Jurkat, Clone E6-1 (cell line): ENCODE measurements at places on chromosomes 5 and 9.

GRCh38 chr5:72454996-72455395, 52.2 kb downstream of the ZNF366 start:
- DNase-seq, result no peak

DNA sequence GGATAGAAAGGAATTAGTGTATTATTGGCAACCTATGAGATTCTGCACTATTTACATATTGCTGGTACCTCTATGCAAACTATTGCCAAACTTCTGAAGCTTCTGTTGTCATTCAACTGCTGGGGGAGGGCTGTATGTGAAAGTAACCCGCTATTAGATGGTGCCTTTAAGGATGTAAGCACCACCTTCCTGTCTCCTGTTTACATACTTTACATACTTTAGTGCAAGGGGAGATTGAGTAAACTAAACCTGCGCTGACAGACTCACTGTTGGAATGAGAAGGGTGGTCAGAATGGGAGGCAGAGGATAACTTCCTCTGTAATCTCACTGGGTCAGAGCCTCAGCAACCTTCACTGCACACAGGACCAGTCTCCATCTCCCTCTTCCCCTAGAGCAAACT, 123.8 kb downstream of the NR3C1 start:
- no peak for DNase-seq

GRCh38 chr9:34139477-34140146, 13.1 kb upstream of the DCAF12 start:
- DNase-seq, result no peak

- no peak for DNase-seq
Measured at GRCh38 chr5:126483156-126483555, 59.9 kb downstream of the GRAMD2B start.

DNA sequence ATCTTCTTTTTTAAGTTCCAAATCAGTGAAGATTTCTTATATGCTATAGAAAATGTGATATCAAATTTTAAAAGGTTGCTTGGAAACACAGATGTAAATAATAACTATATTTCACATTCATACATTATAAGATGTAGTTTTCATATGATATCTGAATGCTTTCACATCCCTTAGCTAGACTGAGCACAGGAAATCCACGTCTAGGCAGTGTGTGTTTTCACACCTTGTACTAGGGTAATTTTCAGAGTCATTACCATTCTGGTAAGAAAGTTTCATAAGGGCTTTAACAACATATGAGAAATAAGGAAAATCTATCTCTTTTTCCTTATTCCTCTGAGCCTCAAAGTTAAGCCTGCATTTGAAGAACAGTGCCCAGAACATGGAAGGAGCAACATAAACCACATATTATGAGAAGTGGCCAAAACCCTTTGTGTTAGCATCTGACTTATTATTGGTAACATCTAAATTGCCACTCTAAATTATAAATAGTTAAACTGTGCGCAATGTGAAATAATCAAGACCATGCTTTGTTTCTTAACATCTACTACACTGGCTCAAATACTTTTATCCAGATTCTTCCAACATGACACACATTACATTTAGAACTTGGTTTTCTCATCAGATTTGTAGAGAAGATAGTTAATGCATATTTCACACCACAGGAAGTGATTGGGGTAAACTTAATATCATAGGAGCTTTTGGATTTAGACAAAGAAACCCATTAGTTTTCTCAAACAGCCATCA, 113.3 kb downstream of the PPP2R2B start:
- no peak for DNase-seq

DNA sequence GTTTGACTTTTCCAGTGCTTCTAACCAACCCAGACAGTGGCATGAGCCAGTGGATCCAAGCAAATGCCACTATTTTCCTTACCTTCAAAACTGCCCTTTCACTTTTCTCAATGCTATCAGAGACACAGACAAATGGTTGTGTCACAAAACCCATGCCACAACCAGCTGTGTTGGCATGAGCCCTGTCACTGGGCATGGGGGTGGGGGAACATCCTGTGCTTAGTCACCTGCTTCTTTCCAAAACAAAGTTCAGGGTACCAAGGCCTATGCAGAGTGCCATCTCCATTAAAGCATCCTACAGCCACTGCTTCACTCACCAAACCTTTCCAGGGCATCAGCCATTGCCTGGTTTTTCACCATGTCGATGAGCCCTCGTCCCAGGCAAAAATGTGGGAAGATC, 30.1 kb downstream of the NIPSNAP3B start:
- peak; percentile 16 for DNase-seq

DNA sequence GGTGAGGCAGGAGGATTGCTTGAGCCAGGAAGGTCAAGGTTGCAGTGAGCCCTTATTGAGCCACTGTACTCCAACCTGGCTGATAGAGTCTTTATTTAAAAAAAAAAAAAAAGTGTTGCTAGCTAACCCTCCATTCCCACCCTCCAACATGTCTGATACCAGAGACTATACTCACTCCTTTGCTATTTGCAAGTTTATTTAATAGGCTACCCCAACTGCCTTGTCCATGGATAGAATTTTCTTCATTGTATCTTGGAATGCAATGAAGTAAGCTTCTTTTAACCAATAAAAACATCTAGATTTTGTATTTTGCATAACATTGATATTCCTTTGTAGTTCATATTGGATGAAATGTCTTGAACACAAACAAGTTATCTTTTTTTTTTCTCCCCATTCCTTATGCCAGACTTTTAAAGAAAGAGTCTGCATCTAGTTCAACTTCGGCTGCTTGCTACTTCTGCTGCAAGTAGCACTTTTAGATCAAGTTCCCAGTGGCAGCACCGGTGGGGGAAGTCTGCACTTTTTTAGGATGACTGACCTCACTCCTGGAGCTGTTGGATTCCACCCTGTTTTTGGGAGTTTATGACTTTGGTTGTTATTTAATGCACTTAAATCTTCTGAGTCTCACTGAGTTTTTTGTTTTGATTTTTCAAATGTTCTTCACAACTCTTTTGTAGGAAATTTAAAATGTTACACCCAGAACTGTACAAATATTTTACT, 112.5 kb downstream of the UHRF2 start:
- DNase-seq, result no peak

DNA sequence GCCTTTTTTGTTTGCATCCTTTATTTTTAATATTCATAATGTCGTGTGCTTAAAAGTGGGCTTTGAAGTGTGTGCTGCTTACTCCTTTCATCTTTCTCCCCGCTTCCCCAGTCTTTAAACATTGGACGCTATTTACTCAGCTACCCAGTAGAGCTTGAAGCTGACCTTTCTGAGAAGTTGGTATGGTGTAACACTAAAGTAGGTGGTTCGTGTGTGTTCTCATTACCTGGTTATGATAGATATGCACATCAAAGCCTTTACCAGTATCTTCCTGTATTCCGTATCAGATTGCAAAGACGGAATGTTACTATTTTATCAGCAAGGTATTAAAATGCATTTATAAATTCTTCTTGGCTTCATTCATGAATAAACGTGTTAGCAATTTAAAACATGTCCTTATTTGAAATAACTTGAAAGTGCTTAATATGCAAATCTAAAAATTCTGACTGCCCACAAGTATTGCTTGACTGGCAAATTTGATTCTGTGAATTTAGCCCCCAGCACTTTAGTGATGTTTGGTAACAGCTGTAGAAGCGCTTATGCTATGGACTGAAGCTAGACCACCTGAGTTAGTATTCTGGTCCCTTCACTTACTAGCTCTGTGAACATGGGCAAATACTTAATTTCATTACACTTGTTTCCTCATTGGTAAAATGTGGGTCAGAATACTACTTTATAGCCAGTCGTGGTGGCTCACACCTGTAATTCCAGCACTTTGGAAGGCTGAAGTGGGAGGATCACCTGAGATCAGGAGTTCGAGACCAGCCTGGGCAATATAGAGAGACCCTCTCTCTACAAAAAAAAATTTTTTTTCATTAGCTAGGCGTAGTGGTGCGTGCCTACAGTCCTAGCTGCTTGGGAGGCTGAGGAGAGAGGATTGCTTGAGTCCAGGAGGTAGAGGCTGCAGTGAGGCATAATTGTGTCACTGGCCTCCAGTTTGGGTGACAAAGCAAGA, 1.7 kb downstream of the RRAGA start:
- no peak for DNase-seq

GRCh38 chr5:12023614-12024241, 119.5 kb upstream of the CTNND2 start:
- DNase-seq, result peak; percentile 32

GRCh38 chr9:105693435-105694189, 729 bp upstream of the TMEM38B start:
- no peak for DNase-seq

- no peak for DNase-seq
Measured at GRCh38 chr5:91373600-91373999, 9.5 kb downstream of the ARRDC3 start.

- DNase-seq, result no peak
Measured at GRCh38 chr5:21931116-21931515, 922.0 kb downstream of the CDH12 start.

- DNase-seq, result peak; percentile 93
Measured at GRCh38 chr9:111926421-111926875, 29.8 kb downstream of the UGCG start.

GRCh38 chr9:134962973-134963364, 45.3 kb upstream of the FCN1 start:
- no peak for DNase-seq

- no peak for DNase-seq
Measured at GRCh38 chr5:160543395-160543794, 121.7 kb downstream of the PTTG1 start.

DNA sequence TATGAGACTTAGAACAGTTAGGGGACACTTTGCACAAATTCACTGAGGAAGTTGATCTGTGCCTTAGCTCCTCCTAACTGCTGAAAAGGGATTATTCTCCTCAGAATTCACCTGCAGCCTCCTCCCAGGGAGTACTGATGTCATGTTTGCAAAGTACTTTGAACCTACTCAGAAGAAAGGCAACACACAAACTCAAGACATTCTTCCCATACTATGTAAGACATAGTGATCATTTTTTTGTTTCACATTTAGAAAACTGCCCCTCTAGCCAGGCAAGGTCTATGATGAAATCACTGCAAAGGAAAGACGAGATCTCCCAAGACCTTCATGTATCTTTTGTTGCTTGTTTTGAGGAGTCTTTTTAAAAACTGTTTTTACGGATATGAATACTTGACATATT, 10.6 kb upstream of the VLDLR start:
- DNase-seq, result no peak

DNA sequence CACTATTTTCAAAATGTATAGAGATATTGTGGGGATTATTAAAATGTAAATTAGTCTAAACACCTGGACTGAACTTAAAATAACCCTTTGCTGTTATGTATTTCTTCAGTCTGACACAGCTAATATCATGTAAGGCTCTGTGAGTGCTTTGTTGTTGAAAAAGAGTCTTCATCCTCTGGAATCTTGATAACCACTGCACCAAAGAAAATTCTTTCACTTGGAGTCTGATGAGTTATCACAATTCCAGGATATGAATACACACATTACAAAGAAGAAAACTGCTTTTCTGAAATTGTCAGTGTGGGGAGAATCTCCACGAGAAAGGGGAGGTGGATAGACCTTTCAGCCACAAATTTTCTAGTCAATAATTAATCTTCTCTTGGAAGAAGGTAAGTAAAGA, 42.3 kb upstream of the TARS1 start:
- DNase-seq, result no peak

DNA sequence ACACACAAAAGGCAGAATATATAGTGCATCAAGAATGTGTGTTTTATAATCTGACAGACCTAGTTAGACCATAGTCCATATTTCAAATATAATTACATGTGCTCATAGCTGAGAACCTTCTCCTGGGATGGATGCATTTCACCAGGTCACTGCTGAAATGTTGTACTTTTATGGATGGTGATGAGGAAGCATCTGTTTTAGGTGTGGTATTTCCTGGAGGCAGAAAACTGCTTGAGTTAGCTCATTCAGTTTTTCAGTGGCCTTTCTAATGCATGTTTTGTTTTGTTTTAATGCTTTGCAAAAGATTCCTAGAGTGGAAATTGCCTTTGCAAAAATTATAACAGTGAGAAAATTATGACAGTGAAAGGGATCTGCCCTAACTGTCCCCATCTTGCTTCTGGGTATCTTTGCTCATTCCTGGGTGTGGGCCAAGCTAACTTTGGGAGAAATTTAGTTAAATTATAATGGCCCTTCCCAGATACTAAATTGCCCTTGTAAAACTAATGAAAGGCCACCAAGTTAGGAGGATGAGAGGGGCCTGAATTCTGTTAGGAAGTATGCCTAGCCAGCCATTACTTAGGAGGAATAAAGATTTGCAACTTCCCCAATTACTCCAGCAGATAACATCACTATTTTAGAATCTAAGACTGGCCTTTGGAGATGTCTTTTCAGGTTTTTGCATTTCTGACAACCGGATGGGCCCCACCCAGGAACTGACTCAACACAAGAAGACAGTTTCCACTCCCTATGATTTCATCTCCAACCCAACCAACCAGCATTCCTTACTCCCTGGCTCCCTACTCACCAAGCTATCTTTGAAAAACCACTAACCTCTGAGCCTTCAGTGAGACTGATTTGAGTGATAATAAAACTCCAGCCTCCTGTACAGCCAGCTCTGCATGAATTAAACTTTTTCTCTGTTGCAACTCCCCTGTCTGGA, 7.0 kb upstream of the IL12B start:
- no peak for DNase-seq

DNA sequence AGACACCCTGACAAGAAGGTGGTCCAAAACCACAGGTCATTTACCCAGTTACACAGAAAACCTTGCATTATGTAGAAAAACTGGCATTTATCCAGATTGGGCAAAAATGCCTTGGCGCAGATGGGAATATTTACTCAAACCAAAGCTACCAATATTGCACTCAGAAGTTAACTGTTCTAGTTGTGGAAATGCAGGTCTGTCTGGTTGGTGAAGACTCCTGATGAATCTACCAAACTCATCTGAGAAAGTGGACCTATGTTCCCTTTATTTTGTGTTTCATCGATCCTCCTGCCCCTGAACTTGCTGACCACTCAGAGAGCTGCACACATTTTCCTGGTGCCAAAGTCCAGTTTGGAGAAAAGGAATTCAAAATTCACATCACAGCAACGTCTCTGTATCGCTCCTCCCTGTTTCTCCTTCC, 85.2 kb upstream of the ALDH1A1 start:
- DNase-seq, result no peak

GRCh38 chr5:177373806-177374205, 10.4 kb upstream of the SLC34A1 start:
- DNase-seq, result no peak

DNA sequence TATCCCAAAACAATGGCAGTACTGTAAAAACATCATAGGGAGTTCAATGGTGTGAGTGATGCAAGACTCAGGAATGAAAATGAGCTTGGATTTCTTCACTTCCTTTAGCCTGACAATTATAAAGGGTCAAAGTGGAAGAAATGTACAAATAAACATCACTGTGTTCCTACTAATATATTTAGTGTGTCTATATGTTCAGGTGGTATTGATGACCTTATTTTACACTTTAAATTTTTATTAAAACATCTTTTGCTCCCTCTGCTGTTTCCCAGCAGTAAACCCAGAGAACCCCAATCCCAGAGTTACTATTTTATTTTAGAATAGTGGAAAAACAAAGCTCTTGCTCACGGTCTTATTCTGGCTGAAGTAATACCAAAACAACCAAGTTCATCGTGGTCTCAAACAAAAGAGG, 2.0 kb downstream of the LOX start:
- no peak for DNase-seq

DNA sequence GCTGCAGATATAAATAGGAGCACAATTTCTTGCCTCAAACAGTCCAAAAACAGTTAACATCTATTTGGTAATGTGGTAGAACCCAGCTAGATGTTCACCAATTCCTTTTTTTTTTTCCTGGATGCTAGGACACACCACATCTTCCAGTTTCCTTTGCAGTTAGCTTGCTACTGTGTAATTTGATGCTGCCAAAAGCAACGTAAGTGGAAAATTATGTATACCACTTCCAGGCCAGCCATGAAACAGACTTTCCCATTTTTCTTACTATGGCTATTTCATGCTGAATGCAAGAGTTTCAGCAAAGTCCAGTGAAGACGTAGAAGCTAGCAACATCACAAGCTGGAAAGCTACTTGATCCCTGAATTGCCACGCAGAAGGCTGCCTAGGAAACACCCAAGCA, 667.2 kb downstream of the TLE1 start:
- no peak for DNase-seq
